ENCODE measurements at places on chromosomes 1 and 21.
A peak's percentile ranks its signal among the peaks of the same experiment; 100 is the strongest.

- DNase-seq: no peak
Measured at GRCh38 chr1:6600410-6601048, 2.1 kb downstream of the KLHL21 start.

DNA sequence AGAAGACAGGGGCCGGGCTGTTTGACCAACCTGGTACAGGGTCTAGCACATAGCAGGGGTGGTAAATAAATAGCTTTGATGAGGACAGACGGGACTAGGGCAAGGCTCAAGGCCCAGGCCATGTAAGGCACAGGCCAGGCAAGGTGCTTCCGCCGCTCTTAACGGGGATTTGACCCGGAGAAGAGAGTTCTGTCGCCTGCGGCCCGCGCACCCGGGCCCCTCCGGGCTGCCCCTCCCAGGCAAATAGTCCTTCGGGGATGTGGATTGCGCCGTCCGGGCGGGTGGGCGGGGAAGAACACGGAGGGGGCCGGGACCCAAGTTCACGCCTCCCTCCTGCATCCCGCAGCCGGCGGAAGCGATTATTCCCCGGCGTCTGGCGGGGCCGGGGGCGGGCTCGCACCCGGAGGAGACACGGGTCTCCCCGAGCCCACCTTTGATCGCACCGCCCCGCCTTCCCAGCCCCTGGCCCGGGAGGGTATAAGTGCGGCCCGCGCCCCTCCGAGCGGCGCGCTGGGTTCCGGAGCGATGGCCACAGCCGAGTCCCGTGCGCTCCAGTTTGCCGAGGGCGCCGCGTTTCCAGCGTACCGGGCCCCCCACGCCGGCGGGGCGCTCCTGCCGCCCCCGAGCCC is at the start of gene MIXL1:
Gene MIXL1, plus strand, starts transcription at position 508 of the 629 bp plus-strand sequence. Its CDS starts 18 bp downstream, at position 526.
- no peak for DNase-seq

GRCh38 chr1:228176024-228176395 is 10.4 kb downstream of the IBA57 start:
- DNase-seq: no peak

GRCh38 chr21:26471099-26471471 is 102.0 kb downstream of the CYYR1 start:
- DNase-seq: no peak

DNA sequence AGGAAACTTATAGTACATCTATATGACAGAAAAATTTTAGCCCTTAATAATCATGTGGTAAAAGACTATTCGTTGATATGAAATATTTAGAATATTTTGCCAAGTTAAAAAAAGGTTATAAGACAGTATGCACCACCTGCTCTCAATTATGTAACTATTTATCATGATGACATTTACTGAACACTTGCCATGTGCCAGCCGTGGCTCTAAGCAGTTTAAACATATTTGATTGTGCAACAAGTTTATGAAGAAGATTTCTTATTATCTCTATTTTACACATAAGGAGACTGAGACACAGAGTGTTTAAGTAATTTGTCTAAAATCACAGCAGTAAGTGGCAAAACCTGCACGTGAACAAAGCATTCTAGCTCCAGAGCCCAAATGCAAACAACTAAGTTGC is 199.3 kb upstream of the JUN start:
- peak; percentile 34 for DNase-seq

DNA sequence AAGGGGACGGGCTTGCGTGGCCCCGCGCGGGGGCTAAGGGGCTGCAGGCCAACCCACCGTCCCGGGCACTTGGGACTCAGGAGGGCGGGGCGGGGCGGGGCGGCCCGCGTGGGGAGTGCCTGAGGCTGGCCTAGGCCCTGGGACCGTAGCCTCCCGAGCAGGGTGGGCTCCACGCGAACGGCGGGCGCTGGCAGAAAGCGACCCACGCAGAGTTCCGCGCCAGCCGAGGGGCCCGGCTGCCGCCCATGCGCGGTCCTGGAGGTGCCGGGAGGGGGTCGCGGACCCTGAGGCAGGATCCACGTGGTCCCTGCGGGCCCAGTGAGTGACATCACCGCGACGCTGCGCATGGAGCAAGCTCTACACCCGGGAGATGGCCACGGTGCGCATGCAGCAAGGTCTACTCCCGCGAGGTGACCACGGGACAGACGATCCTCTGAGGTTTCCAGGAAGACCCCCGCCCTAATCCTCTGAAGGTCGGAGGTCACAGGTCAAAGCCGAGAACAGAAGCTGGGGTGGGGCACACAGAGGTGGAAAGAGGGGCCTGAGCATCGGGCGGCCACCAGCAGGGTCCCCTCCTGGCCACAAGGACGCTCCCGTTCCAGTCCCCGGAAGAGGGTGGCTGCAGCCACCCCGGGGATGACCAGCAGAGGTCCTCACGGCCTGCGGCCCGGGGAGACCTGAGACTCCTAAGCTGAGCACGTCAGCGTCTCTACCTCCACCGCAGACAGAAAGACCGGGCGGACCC is 13.5 kb upstream of the SLC19A1 start:
- DNase-seq: peak; percentile 50

- no peak for DNase-seq
Measured at GRCh38 chr1:199944986-199945385, 82.5 kb upstream of the NR5A2 start.

- DNase-seq: no peak
Measured at GRCh38 chr1:28313702-28314546, 14.9 kb upstream of the MED18 start.

DNA sequence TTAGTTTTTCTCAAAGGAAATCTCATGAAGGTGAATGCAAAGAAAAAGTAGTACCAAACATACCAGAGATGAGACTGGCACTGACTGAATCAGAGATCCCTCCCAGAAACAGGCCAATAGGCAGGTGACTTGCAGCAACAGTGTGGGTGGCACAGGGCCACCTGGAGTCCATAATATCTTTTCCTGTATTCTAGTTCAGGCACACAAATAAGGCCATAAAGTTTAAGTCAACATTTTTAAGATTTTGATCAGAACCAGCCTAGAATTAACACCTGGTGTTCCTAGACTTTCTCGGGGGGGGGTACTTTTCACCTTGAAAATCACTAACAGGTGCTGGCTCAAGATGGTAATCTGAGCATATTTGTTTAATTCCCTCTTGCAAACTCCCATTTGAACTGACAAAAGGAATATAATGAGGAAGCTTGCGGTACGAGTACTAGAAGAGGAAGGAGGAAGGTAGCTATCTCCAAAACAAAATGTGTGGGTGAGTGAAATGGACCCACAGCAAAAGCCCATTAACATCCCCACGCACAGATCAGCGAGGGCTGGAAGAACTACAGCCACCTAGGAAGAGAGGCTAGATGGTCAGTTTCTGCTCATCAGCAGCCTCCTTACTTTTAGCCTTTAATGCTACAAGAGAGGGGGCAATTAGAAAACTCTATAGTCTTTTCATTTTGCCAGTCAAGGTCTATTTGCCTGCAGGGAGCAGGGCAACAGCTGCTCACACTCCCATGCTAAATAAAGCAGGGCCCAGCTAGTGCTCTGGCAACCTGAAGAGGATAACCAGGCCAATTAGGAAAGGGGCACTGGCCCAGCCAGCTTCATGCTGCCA is 18.9 kb downstream of the SDE2 start:
- no peak for DNase-seq

- DNase-seq: no peak
Measured at GRCh38 chr21:44724926-44725325, 13.6 kb upstream of the TSPEAR start.

GRCh38 chr1:18726368-18726767 is 95.7 kb downstream of the PAX7 start:
- DNase-seq: no peak

GRCh38 chr21:31927689-31928353 is 55.0 kb downstream of the HUNK start:
- DNase-seq: no peak
